ENCODE measurements at places on chromosomes 2 and 18. TPM values are rescaled to one million over a fixed set of nuclear protein-coding genes. Genes with fewer than 3 reads are reported as not detected.

KLHL14 gene
- not detected for polyA plus RNA-seq

UGT1A3 gene
- polyA plus RNA-seq = not detected

NMUR1 gene
- polyA plus RNA-seq = 3.7 TPM

PLEKHA3 gene
- 18.4 TPM for polyA plus RNA-seq

GKN1 gene
- polyA plus RNA-seq = not detected

DYSF gene
- 3.0 TPM for polyA plus RNA-seq

EEF1B2 gene
- polyA plus RNA-seq = 1,693 TPM

TUBA4B gene
- not detected for polyA plus RNA-seq

Data from naive thymus-derived CD8-positive, alpha-beta T cell (primary cell).